ENCODE measurements at places on chromosomes 13 and 19. TPM values are rescaled to one million over a fixed set of nuclear protein-coding genes. Genes with fewer than 3 reads are reported as not detected.

CGB3 gene
- total RNA-seq, result not detected

TRAPPC5 gene
- 38.4 TPM for total RNA-seq

LYL1 gene
- total RNA-seq, result 0.85 TPM

FFAR1 gene
- total RNA-seq, result 0.02 TPM

MATK gene
- total RNA-seq, result 1.3 TPM

PPAN gene
- 38.9 TPM for total RNA-seq

DMPK gene
- 39.0 TPM for total RNA-seq

ZNF266 gene
- 3.2 TPM for total RNA-seq

EPSTI1 gene
- 0.31 TPM for total RNA-seq

TGFBR3L gene
- total RNA-seq, result 0.63 TPM

CRX gene
- not detected for total RNA-seq

RUBCNL gene
- 0.09 TPM for total RNA-seq

CD33 gene
- 0.08 TPM for total RNA-seq

MISP gene
- 84.4 TPM for total RNA-seq

SIGLEC11 gene
- 0.09 TPM for total RNA-seq

ZNF726 gene
- 0.46 TPM for total RNA-seq

RNF113B gene
- total RNA-seq, result not detected

PBX4 gene
- 0.93 TPM for total RNA-seq

DDX49 gene
- total RNA-seq, result 39.7 TPM

ARL11 gene
- not detected for total RNA-seq

FPR1 gene
- 0.19 TPM for total RNA-seq

UNC13A gene
- total RNA-seq, result 1.7 TPM

SHD gene
- 0.17 TPM for total RNA-seq

ZIM2 gene
- total RNA-seq, result not detected

DIRAS1 gene
- 4.0 TPM for total RNA-seq

CADM4 gene
- 8.7 TPM for total RNA-seq

LILRB2 gene
- total RNA-seq, result 0.09 TPM

SPIB gene
- total RNA-seq, result 0.24 TPM

LRRC4B gene
- 0.41 TPM for total RNA-seq

CTXN1 gene
- 22.9 TPM for total RNA-seq

SPTBN4 gene
- 0.67 TPM for total RNA-seq

OR4F17 gene
- not detected for total RNA-seq

SLC6A16 gene
- total RNA-seq, result 1.3 TPM

PEG3 gene
- total RNA-seq, result not detected

SHC2 gene
- total RNA-seq, result 0.93 TPM

MEDAG gene
- 0.36 TPM for total RNA-seq

ERICH6B gene
- not detected for total RNA-seq

GZMM gene
- not detected for total RNA-seq

SEMA6B gene
- 5.0 TPM for total RNA-seq

SRRM5 gene
- 0.73 TPM for total RNA-seq

MLNR gene
- total RNA-seq, result 0.39 TPM

FUT2 gene
- not detected for total RNA-seq

CYP4F2 gene
- total RNA-seq, result 0.07 TPM

DLL3 gene
- total RNA-seq, result 11.1 TPM

CGB7 gene
- total RNA-seq, result 0.55 TPM

ZNF738 gene
- 0.74 TPM for total RNA-seq

ICAM4 gene
- 0.11 TPM for total RNA-seq

SIX5 gene
- total RNA-seq, result 29.0 TPM

TEX101 gene
- total RNA-seq, result not detected

GNA15 gene
- total RNA-seq, result 0.06 TPM

SPRY2 gene
- total RNA-seq, result 16.3 TPM

SH2D3A gene
- total RNA-seq, result 19.9 TPM

ZNF763 gene
- total RNA-seq, result not detected

RXFP2 gene
- total RNA-seq, result not detected

All from A549 treated with AZD2906 at 1 μM for 4 hours (cell line).